ENCODE measurements at places on chromosomes 16 and 17.
A peak's percentile ranks its signal among the peaks of the same experiment; 100 is the strongest.

DNA sequence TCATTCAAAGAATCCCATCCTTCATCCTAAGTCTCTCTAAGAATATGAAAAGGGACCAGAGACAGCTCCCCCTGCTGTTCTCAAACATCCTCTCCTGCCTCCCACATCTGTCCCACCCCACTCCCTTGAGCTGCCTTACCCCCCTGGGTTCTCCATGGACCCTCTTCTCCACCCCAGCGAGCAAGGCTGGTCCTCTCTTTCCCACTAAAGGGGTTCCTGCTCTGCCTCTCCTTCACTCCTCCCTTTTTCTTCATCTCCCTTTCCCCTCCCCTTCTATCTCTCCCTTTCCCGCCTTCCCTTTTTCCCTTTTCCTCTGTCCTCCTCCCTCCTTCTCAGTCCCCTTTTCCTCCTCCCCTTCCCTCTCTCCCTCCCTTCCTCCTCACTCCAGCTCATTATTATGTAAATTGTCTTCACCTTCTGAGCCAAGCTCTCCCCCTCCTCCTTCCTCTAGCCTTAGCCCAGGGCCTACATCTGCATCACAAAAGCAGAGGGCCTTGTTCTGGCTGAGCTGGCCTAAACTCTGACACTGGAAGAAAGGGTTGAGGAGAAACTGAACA is 90.0 kb downstream of the GNAO1 start:
- DNase-seq: no peak

DNA sequence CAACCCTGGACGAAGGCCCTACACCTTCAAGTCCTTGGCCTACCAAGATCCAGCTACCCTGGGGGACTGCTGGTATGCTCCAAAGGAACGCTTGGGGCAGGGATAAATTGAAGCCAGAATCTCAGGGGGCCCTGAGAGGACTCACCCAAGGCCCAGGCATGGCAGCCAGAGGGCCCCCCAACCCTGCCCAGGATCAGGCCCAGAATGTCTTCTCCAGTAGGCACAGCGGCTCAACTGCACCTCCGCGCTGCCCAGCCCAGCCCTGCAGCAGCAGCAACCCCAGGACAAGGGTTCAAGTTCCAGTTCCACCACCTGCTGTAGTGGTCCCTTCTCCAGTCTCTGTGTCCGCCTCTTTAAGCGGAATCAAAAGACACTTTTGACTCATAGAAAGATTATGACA is 2.2 kb downstream of the TFAP4 start:
- no peak for DNase-seq

- no peak for DNase-seq
These were observed 158.1 kb downstream of the CYLD start for GRCh38 chr16:50899951-50900350.

- DNase-seq: no peak
These were observed 22.6 kb downstream of the SRCAP start for GRCh38 chr16:30721606-30722005.

DNA sequence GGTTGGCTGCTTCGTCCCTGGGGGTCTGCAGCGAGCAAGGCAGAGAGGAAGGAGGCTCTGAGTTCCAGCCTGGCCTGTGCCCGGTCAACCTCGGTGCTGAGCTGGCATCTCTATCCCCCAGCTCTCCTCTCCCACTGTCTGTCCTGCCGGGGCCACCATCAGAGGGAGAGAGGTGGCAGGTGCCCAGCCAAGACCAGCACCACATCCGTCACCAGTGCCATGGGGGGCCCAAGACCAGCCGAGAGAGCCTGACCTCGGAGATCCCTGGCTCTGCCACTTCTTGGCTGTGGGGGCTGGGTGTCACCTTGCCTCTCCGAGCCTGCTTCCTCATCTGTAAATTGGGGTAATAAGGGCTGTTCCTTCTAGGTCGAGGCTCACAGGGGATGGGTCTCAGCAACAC is 560 bp upstream of the P2RX1 start:
- DNase-seq: no peak

DNA sequence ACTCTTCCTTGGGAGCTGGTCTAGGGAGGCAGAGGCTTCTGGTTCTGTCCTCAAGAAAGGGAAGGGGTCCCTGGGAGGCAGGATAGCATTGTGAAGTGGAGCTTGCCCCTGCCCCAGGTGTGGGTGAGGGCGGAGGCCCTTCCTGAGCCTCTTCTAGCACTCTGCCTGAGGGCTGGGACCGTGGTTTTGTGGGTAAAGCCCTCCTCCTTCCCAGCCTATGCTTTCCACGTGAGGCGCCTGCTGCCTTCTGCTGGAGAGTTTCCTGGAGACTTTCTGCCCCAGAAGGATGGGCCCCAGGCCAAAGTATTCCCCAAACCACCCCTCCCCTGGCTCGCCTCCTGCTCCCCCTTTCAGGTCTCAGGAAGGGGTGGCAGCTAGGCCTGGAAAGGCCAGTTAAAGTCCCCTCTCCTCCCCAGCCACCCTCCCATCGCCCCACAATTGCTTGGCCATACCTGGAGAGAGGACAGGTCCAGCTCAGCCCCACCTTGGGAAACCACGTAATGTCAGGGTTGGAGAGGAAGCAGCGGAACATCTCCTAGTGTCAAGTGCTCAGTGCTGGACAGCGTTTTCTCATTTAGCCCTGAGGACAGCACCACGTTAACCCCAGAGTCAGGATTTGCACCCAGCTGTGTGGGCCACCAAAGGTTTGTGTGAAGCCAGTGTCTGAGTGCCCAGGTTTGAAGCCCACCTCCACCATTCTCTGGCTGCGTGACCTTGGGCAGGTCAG is 5.6 kb downstream of the SBK1 start:
- no peak for DNase-seq

- no peak for DNase-seq
These were observed 792.5 kb downstream of the KCNJ18 start for GRCh38 chr17:22484826-22485225.

DNA sequence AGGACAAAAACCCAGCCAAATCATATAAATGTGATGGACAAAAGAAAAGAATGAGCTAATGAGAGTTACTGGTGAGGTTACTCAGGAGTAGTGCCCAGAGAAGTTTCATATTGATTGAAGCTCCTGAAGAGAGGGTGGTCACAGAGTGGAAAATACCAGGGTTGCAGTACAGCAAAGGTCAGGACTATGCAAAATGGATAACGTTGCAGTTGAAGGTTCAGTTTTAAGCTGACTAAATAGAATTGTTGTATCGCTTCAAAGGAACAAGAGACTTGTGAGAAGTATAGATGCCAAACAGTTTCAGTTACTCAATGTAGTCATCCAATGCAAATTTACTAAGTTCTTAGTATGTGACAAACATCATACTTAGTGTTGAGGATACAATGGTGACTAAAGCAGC is 47.1 kb downstream of the ABCA8 start:
- no peak for DNase-seq

- no peak for DNase-seq
These were observed 4.3 kb downstream of the CAMKK1 start for GRCh38 chr17:3888343-3889171.

DNA sequence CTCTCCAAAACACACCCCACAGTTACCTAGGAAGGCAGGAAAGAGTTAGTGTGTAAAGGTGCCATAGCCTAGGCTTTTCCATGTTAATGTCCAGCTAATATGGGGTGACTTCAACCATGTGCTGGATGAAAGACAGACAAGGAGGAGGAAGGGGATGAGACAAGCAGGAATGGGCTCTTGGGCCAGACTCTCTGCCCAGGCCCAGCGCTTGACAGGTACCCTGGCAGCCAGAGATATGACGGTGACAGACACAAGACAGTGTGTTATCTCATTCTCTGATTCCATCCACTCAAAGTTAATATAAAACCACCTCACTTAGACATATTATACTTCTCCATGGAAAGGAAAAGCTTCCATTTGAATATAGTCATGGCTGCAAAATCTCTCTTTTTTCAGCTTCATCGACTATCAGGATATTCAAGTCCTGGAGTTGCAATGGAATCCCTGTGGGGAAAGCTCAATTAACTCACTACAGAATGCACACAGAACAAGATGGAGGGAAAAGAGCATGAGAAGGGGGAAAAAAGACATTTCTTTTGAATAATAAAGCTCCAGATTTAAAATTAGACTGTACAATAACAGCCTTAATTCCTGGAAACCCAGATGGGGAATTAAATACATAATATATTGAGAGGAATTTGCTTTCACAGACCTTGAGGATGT is 596.7 kb downstream of the TOX3 start:
- DNase-seq: no peak

DNA sequence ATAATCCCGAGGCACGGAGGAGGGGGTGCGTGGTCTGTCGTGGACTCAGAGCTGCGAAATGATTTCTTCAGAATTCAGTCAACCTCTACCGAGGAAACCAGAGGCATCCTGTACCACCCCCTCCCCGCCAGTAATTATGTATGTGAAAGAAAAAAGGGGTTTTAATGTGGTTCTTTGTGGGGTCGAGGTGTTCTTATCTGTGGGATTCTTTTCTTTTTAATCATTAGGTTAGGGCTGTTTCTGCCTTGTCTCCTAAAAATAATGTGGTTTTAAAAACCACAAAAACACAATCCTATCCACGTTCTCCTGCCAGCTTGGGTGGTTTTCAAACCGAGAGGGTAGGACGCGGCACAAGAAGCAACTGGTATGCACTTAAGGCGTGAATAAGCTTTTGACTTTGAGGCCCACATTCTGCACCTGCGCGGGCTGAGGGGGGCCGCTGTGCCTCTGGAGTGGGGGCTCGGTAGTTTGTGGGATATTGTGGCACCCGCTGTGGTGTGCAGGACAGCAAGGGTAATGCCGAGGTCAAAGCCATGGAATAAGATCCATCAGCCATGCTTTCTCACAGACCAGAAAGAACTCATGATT is 1.0 kb downstream of the SLC47A1 start:
- DNase-seq: no peak

DNA sequence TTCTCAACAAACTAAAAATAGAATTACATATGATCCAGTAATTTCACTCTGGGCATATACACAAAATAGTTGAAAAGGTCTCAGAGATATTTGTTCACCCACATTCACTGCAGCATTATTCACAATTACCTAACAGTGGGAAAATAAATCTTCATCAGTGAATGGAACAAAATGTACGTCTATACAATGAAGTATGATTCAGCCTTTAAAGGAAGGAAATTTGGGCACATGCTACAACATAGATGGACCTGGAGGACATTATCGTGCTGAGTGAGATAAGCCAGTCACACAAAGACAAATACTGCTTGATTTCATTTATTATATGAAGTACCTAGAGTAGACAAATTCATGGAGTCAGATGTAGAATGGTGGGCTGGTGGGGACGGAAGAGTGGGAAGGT is 47.0 kb downstream of the MFSD11 start:
- DNase-seq: no peak

GRCh38 chr17:58577696-58578095 is 63.3 kb upstream of the MTMR4 start:
- peak; percentile 4 for DNase-seq

DNA sequence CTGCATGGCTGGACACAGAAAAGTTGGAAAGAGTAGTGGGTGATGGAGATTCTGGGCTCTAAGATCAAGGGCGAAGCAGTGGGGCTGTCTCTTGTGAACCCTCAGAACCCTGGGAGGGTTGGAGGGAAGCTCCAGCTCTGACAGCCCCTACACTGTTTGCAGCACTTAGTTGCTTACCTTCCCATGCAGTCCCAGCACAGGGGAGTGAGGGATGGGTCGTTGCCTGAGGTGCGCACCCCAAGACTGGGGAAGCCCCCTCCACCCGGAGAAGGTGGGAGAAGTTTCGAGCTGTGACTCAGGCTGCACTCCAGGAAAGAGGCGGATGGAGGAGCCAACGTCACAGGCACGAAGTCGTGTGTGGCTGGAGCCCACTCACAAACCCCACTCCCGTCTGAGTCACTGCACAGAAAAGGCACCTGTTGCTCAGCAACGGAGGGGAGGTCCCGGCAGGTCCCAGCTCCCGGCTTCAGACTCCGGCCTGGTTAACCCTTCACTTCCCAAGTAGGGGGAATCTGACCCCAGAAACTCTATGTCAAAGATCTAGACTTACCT is 60.1 kb downstream of the AIPL1 start:
- DNase-seq: peak; percentile 79

DNA sequence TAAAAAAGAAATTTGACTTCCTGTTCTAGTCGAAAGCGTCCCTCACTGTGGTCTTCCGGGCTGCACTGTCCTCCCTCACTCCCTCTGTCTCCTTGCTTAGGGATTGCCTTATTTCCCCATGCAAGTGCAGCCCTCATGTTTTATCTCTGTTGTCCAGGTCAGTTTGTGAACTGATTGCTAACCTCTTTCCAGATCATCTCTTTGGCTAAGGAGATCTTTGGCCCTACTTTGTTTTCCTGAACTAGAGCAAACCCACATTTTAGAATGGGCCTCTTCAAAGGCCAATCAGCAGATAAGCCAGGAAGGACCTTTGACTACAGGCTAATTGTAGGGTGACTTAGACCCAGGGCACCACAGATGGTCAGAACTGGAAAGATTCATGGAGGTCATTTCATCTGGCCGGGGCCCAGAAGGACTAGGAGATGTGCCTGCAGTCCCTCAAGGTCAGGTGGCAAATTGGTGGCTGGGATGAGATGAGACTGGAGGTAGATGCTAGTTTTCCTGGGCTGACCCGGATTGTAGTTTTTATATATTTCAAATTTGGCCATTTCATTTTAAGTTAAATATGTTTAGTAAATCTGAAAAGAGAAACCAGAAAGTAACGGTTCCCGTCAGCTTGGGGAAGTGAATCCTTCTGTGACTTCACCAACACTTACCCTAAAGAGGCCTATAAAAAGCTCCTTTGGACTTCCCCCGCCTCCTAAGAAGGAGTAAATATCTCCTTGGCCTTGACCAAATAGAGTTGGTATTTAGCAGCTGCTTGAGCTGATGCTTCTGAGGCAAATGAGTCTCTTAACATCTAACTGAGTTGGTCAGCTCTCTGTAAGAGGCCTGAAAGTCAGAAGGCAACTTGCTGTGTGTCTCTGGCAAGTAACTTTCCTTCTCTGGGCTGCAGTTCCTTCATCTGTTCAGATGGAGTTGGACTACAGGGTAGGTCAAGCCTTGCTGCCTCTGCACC is 6.2 kb upstream of the SLC25A19 start:
- DNase-seq: no peak
